WTC11 (cell line): ENCODE measurements at places on chromosomes 3 and 15.

DNA sequence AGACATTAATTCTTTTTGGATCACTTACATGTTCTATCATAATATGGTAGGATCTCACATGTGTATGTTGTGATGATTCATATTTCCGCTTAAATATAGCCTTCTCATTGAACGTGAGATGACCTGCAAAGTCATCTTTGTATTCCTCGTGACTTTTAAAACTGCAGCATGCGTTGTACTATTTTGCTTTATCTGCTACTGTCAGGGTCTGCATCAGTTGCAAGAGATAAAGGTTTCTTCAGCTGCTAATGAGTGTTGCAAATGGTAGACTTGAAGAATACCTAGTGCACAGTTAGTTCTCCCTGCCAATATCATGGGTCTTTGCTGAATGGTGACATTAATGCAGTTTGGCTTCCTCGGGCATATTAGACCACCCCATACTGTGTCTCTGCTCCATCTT lies 31.8 kb downstream of the REC114 start:
- no peak for DNase-seq

DNA sequence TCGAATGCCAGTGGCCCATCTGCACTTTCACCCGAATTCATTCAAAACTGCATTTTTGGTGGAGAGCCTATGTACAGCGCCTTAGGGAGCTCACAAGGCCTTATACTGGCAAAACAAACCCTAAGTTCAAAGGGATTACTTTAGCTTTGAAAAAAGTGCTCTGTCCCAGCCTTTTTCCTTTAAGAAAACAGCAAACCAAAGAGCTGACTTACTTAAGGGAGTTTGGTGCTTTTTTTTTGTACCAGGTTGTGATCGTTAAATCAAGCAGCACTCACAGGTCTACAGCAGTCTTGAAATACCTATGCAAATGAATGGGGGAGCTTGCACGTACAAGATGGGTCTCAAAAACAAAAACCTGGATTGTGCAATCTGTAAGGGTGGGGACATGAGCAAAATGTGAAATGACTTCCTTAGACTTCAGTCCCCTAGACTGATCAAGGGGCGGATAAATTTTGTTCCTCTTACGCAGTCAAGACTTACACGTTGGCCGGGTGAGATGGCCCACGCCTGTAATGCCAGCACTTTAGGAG lies 11.6 kb upstream of the PIK3CB start:
- DNase-seq, result no peak

DNA sequence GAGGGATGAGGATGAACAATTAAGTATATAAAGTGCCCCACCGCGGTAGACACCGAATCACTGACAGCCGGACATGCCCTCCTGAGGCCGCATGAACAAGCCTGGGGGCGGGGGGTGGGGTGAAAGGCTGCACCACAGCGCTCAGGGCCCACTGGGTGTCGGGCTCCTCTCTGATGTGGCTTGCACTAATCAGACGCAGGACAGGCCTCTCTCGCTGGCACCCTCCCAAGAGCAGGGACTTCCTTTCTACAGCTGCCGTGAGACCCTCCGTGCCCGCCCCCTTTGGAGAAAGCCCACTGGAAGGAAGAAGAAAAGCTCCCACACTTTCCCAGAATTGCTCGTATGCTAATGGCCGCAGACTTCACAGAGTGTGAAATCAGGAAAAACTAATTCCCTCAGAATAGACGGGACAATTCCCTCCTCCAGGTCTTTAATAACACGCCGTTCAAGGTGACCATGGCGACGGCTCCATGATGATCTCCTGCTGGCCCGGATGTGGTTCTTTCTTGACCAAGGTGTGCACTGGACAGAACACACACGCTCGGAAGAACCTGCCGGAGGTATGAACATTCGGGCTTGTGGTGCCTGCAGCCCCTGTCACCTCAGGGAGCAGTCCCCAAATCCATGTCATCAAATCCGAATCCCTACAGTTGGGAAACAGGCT lies 32.0 kb downstream of the IQSEC1 start:
- DNase-seq, result no peak

- DNase-seq, result no peak
Observed at GRCh38 chr3:78337801-78338211, 1297.9 kb downstream of the ROBO2 start.

GRCh38 chr15:56047354-56047753 lies 53.9 kb upstream of the NEDD4 start:
- DNase-seq, result no peak
